MG63 (cell line): ENCODE measurements at places on chromosomes 3 and 15. TPM values are rescaled to one million over a fixed set of nuclear protein-coding genes. Genes with fewer than 3 reads are reported as not detected.
A peak's percentile ranks its signal among the peaks of the same experiment; 100 is the strongest.

P2RY14 gene
- not detected in 2 replicates for total RNA-seq

PLAAT1 gene
- 16.7 and 19.1 TPM in 2 replicates for total RNA-seq

DNA sequence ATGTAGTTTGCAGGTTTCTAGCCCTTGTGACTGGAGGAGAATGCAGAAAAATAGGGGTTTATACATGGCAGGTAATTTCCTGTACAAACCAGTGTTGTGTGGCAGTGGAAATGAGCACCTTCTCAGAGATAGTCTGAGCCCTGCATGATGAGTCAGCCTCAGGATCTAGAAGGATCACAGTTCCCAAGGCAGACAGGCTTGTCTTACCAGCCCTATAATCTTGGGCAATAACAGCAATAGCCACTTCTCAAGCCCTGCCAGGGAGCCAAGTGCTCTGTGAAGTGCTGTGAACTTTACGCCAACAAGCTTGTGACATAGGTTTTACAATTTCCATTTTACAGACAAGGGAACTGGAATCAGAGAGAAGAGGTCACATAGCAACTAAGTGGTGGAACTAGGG lies 89.4 kb downstream of the CD47 start:
- DNase-seq, result peak; percentile 14

GRCh38 chr15:76293361-76293760 lies 17.9 kb downstream of the ETFA start:
- no peak for DNase-seq

DNA sequence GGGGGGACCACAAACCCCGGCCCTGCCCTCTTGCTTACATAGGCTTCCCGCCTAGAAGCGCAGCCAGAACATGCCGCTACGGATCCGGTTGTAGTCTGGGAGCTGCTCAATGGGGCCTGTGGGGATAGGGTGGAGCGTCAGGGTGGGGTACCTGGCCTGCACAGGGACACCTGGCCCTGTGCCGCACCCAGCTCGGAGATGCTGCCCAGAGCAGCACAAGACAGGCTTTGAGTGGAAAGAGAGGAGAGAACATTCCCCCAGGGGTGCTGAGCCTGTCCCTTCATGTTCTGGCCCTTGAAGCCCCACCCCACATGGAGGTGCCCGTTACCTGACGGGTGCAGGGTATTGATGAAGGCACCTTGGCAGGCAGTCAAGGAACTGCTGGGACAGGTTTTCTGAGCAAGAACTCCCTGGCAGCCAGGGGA lies 4.0 kb upstream of the COL7A1 start:
- no peak for DNase-seq

DNA sequence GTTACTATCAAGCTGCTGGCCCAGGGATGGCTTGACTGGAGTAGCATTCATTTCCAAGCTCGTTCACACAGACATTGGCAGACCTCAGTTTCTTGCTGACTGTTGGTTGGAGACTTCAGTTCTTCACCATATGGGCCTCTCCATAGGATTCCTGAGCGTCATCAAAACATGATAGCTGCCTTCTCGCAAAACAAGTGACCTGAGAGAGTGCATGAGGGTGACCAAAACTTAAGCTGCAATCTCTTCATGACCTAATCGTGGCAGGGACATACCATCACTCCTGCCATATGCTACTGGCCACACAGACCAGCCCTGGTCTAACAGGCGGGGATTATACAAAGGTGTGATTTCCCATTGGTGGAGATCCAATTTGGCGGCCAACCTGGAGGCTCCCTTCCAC lies 46.0 kb upstream of the C3orf22 start:
- no peak for DNase-seq

GRCh38 chr3:114103858-114104257 lies 47.3 kb downstream of the QTRT2 start:
- no peak for DNase-seq

DNA sequence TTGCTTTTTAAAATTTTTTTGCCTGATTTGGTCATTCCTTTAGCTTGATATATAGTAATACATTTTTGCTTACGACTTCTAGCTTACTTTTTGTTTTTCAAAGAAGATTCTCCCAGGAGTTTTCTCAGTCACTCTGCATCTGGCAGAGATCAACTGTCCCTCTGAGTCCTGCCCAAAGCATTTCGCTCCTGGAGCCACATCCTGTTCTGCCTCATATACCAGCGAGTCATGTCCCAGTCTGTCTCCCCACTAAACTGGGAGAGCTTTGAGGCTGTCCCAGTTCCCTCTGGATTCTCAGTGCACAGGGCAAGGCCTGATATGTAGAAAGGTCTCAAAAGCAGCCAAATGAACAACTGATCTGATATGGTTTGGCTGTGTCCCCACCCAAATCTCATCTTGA lies 326.3 kb downstream of the ARRDC4 start:
- DNase-seq, result peak; percentile 46

DNA sequence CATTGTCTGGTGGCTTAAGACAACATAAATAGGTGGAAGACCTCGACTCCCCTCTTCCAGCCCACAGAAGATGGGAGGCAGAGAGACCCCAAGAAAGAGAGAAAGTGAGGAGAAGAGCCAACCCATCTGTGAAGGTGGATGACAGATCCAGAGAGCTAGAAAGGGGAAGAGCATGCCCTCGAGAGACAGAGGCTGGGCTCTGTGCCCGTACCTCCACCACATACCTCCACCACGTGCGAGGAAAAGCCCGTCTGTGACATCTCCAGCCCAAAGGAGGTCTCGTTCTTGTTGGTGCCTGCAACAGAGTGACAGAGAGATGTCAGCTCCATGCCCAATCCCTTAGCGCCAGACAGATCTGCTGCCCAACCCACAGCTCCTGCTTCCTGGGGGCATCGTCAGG lies 71.1 kb downstream of the FEM1B start:
- DNase-seq, result no peak

DNA sequence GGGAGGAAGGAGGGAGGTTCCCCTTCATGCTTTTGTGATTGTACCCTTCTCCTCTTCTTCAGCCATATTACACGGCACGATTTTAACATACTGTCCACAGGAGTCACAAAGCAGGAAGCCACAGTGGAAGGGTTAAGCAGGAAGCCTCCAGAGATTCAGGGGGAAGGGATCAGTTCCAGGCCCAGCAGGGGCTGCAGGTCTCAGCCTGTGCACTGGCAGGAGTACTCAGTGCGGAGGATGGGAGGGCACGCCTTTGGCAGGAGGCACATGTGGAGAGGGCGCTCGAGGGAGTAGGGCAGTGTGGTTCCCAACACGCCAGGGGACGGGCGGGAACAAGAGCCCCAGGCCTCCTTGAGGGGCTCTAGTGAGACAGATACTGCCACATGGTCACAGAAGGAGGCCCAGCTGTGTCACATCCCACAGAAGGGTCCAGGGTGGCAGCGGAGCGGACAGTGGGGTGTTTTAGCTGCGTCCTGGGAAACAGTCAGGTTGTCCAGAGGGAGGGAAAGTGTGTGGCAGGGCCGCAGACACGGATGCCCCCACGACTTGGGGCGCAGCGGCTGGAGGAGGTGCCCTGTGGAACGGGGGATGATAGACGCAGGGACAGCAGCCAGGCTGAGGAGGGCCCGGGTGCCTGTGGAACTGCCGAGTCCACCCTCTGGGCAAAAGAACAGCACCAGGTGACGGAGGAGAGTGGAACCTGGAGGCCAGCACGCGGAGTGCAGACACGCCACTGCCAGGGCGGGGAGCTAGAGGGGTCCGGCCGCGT lies 77.5 kb downstream of the CHSY1 start:
- DNase-seq, result no peak

LCMT2 gene
- total RNA-seq, result 13.1 and 16.5 TPM in 2 replicates

GRCh38 chr3:72279068-72279604 lies 494.2 kb upstream of the PROK2 start:
- DNase-seq, result no peak

DNA sequence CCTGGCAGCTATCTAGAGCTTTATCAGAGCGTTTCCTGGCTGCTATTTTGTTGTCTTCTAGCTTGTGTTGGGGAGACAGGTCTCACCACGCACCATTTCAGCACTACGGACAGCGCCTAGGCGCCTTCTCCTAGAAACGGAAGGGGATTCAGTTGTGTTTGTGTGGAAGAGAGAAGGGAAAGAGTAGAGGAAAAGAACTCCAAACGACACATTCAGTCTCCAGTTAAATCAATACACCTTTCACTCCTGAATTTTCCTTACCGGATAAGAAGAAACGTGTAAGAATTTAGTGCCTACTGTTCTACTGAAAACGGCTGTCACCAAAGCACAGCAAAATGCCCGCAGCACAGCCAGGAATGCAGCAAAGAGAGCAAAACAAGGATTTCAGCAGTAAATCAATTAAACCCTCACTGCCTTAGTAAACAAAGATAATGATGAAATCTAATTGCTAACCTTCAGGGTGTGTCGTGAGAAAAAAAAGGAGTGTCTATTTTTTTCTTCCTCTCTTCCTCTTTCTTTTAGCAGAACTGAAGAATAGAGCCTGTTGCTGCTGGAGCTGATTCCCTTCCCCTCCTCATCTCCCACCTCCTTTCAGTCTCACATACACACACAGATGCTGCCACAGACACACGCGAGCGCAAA lies 412 bp upstream of the CTXN2 start:
- DNase-seq, result peak; percentile 49

DNA sequence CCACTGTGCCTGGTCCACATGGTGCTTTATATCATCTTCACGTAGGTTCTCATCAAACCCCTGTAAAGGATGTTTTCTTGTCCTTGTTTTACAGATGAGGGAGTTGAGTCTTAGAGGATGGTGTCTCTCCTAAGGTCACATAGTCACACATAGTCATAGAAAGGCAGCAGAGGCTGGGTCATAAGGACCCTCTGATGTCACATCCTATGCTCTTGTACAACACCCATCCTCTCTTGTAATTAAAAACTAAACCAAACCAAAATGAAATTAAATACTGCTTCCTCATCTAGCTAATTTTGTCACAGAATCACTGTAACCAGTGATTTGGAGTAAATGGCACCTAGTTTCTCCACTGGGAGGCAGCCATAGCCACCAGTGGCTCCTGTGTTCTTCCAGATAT lies 21.8 kb upstream of the ATP1B3 start:
- DNase-seq, result no peak

DNA sequence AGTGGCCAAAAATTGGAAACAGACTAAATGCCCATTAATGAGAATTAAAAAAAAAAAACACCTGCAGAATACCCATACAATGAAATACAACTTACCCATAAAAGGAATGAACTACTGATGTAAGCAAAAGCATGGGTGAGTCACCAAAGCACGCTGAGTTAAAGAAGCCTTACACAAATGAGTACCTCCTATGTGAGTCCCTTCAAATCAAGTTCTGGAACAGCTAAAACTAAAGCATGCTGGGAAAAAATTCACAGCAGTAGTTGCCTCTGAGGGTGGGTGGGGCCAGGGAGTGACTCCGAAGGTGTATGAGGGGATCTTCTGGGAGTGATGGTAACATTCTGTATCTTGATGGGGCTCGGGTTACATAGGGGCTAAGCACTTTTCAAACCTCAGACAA lies 11.4 kb downstream of the MYO5C start:
- DNase-seq, result no peak

- DNase-seq, result no peak
Observed at GRCh38 chr3:187770224-187770623, 25.0 kb upstream of the BCL6 start.

- DNase-seq, result no peak
Observed at GRCh38 chr3:154660811-154661210, 230.8 kb upstream of the GPR149 start.
